ENCODE measurements at places on chromosomes 1 and 21.

DNA sequence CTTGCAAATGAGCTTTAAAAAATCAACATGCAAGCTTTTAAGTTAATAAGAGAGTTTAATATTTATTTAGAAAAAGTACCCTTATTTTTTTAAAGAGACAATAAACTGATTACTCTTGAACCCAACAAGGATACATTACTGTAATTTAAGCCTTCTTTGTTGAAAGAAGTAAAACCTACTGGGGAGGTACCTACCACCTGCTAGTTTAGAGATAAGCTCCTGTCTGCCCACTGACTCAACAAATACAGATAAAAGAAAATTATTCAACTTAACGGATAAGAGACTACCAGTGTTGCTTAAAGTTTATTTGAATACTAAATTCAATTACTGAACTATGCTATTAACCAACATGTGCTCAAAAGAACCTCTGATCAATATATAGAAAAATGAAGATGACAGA is 23.1 kb downstream of the USP24 start:
- no peak for DNase-seq

DNA sequence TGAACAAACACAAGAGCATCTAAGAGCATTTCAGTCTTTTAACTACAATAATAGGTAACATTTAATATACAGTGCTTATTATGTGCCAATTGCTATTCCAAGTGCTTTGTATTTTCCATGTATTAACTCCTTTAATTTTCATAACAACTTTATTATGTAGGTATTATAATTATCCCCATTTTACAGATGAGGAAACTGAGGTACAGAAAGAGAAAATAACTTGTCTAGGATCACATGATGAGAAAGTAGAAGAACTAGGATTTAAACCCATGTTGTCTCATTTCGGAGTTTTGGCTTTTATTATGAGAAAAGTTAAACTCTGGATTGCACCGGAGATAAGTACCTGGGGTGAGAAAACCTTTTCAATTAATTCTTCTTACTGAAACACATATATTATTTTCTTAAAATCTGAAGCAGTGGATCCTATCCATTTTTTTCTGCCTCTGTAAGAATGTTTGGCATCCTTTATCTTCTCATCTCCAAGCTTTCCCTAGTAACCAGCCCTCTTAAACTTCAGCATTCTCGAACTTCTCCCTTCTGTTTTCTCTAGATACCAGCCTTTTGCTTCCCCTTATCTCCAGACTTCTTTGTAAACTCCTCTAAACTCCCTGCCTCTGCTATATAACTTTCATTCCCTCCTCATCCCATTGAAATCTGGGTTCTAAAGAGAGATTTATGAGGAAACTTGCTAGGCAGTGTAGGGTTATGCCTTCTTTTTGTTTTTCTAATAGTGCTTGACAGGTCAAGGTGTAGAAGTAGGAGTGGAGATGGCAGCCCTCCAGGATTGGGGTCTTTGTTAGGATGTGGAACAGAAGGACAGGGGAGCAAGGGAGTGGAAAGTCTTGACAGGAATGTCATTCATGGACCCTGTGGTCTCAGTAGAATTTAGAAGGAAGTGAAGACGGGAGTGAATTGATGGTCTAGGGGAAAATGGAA is 28.3 kb downstream of the POU2F1 start:
- DNase-seq: no peak

DNA sequence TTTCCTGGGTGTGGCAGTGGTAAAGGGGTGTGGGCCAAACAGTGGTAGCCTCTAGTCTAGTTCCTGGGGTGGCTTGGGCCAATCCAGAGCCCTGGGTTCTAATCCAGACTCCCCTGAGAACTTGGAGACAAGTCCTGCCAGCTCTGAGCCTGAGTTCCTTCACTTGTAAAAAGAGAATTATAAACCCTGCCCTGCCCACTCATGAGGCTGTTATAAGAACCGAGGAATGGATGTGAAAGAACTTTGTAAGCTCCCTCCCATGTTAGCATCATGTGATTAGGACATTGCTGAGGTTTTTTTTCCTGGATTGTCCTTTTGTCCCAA is 131.0 kb downstream of the RRAGC start:
- no peak for DNase-seq

DNA sequence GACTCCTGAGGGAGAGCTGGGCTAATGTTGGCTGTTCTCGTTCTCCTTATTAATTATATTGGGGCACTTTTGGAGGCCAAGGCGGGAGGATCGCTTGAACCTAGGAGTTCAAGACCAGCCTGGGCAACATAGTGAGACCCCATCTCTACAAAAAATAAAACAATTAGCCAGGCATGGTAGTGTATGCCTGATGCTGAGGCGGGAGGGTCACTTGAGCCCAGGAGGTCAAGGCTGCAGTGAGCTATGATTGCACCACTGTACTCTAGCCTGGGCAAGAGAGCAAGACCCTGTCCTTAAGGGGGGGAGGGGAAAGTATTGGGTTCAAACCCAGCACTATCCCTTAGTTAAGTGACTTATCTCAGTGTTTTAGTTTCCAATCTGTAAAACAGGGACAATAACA is 70.0 kb upstream of the NBPF3 start:
- DNase-seq: no peak

- DNase-seq: no peak
Observed at GRCh38 chr1:99786751-99787501, 20.5 kb upstream of the FRRS1 start.

GRCh38 chr1:225911191-225912130 is 12.6 kb downstream of the PYCR2 start:
- DNase-seq: no peak

DNA sequence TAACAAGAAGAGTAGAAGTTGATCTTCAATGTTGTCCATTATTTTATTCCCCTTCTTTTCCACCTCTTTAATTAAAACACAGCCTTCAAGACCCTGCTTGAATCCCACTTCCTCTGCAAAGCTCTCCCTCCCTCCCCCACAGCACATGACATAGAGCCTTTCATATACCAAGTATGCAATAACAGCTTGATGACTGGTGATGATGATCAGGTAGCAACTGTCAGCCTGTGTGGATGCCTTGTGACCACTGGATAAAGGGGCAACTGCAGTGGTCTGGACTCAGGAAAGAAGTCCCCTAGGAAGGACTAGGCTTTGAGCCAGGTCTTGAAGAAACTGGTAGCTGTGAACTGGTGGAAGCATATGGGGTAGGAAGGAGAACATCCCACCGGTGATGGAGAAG is 53.8 kb upstream of the PRDX6 start:
- DNase-seq: no peak

- no peak for DNase-seq
Observed at GRCh38 chr1:223708001-223708359, 4.4 kb upstream of the CAPN2 start.

- DNase-seq: no peak
Observed at GRCh38 chr1:55669293-55669692, 454.1 kb upstream of the USP24 start.

GRCh38 chr1:227896710-227897655 is 50.7 kb downstream of the WNT9A start:
- DNase-seq: no peak

DNA sequence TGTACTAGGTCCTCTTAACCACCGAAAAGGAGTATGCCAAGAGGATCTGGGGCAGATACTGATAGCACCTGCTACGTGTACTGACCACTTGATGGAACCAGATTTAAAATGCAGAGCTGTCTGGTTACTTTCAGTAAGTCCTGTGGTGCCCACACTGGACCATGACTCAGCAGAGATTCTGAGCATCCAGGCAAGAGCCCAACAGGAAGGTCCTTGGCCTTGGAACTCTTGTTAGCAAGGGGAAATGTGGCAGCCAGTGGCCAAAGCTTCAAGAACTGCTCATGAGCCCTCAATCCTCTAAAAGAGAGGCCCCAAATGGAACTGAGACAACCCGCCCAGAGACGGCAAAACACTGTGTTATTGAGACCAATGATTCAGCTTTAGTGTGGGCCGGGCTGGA is 4.2 kb upstream of the GJB5 start:
- DNase-seq: no peak

DNA sequence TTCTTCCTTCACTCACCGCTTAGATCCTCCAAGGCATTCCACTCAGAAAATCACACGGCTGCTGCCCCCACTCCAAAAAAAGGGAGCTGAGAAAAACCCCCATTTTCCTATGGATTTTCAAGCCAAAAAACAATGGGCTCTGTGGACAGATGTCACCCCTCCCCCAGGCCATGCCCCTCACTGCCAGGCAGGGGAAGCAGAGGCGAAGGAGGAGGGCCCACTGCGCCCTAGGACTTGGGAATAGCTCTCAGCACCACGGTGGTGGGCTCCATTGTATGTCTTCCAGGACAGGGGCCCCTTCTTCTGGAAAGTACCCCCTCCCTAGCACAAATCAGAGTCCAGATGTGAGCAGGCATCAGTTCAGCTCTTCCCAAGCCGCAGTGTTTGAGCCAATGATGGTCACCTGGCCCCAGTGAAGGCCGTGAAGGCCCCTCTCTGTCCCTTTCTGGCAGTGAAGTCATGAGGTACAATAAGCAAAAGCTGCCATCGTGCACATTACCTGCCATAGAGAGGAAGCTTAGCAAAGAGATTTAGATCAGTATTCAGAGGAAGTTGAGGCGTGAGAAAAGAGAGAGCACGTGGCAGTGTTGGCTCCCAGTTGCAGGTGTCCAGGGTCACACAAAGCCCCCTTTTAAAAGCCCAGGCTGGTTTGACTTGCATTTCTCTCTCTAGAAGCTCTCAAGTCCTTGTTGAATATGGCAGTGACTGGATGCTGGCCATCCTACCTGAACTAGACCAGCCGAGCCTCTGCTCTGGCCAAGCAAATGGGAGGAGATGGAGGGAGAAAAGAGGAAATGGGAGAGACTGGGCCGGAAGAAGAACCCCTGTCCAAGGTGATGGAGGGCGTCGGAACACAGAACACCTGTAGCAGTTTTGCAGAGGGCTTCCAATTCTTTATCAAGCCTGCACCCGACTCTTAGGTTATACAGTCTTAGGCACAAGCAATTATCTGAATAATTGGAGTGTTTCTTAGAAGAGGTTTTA is 149.0 kb downstream of the TOMM20 start:
- DNase-seq: no peak

- no peak for DNase-seq
Observed at GRCh38 chr21:35833991-35834390, 226.3 kb downstream of the SETD4 start.

DNA sequence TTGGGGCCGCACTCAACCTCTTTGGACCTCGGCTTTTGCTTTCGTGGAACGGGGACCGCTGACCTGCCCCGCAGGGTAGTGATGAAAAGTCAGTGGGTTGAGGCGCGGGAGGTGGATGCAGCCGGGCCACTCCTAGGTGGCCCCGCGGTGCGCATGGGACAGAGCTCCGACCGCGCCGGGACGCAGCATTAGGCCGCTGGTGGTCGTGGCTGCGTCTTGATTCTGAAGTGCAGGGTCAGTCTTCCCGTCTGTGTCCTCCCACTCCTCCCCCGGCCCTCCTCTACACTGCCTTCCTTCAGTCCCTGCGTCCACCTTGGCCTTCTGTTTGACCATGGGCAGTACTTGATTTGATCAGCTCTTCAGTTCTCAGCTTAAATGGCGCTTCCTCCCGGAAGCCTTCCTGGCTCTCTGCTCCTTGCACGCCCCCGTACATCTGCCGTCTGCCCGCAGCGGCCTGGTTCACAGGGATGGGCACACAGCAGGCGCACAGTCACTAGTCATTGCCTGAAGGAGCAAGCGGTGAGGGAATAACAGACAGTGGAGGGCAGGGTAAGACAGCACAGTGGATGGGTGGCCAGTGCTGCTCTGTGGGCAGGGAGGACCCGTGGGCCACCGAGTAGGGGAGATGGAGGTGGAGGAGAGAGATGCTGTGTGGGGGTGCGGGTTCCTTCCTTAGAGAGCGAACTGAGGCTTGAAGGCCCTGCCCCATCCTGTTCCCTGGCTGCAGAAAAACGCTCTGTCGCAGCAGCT is 633 bp downstream of the THEMIS2 start:
- no peak for DNase-seq

GRCh38 chr1:22323141-22323845 is 128.4 kb upstream of the ZBTB40 start:
- no peak for DNase-seq

DNA sequence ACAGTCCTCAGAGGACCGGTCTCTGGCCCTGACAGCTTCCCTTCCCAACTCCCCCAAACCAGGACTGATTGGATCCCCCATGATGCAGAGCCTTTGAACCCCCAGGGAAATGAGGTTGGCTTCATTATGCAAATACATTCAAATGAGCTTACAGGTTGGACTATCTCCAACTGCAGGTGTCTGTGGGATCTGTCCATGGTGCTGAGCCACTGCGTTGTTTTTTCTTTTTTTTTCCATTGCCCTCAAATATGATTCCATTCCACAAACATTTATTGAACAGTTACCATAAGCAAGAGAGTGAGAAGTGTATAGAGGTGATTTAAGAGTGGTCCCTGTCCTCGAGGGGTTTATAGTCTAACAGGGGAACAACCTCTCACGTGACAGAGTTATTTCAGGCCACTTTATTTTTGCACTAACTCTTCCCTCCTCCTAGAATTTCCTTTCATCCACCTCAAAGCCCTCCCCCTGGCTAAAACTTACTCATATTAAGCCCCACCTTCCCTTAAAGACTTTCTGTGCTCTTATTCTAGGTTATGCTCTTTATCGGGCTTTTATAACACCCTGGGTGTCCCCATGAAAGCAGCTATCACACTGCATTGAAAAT is 21.9 kb downstream of the DLGAP3 start:
- DNase-seq: no peak

- DNase-seq: no peak
Observed at GRCh38 chr1:82371844-82372498, 571.2 kb downstream of the ADGRL2 start.

GRCh38 chr1:211280910-211281309 is 21.7 kb downstream of the RCOR3 start:
- no peak for DNase-seq

DNA sequence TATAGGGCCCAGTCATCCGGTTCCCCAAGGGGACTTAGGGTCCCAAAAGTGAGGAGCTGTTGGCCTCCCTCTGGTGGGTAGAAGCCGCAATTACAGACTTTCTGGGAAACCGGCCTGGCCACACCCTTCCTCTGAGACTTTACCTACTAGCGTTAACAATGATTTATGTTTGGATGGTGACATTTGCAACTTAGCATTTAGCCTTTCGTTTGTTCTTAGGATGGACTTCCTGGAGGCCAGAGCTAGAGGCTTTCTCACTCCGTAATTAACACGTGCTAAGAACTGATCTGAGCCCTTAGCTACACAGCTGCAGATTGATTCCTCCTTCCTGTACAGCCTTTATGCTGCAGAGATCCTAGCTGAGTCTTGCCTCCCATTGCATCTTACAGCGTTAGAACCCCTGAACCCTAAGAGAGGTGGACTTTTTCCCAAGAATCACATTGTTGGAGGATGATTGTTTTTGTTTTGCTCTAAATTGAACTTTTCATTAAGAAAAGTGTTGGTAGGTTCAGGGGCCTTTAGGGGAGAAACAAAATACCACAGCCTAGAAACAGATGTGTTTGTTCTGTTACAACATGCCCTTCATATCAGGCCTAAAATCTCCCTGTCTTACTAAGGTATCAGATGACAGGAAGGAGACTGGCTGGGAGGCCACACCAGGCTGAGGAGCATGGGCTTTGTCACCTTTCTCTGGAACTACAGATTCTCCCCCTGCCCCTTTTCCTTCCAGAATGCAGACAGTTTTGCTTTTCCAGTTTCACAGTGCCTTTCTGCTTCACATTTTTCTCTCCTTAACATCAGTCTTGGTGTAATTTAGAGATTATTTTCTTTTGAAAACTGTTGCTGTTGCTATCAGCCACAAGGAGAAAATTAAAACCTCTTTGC is 1.9 kb downstream of the S100A11 start:
- DNase-seq: no peak

- DNase-seq: no peak
Observed at GRCh38 chr1:240743705-240744104, 131.8 kb upstream of the GREM2 start.

GRCh38 chr1:212062832-212063438 is 27.4 kb downstream of the DTL start:
- DNase-seq: no peak

GRCh38 chr1:85806236-85806965 is 98.2 kb upstream of the ZNHIT6 start:
- DNase-seq: no peak

- DNase-seq: no peak
Observed at GRCh38 chr1:64215576-64215975, 12.2 kb downstream of the UBE2U start.

Measured in cortex of kidney (tissue), 1 donor.